ENCODE measurements at places on chromosomes 4 and X. TPM values are rescaled to one million over a fixed set of nuclear protein-coding genes. Genes with fewer than 3 reads are reported as not detected.
A peak's percentile ranks its signal among the peaks of the same experiment; 100 is the strongest.

DNA sequence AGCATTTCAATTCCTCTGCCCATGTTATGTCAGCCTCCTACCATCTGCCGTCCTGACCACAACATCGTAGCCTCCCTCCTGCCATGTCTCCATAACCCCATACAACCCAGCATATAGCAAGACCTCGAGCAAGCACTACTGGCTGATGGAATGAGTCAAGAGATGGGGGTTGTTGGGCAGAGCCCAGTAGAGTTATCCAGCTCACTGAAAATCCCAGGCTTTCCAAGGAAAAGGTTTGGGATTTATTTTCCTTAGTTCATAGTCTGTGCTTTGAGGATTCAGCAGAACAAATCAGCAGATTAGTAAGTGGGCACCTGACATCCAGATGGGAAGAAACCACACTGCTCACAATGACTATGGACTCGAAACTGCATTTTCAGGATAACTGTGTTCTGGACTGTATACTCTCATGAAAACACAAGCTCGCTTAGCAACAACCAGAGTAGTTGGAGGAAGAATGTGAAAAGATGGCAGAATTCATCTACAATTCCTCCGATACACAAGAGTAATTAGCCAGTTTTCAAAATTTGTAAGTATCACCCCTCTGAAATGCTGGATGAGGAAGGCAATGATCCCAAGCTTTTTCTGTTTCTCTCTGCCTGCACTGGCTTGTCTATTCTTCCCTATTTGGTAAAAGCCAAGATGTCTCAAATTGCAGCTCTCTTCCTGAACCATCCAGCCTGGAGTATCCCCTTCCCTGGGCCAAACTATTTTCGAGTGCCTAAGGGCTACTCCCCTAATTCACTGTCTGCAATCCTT lies 186.2 kb upstream of the TBL1X start:
- DNase-seq, result no peak

- DNase-seq, result peak; percentile 17
Measured at GRCh38 chrX:49838374-49838773, 9.3 kb downstream of the PAGE4 start.

GRCh38 chr4:155624478-155624877 lies 42.2 kb upstream of the GUCY1A1 start:
- no peak for DNase-seq

- no peak for DNase-seq
Measured at GRCh38 chr4:163707873-163708272, 213.4 kb downstream of the TMA16 start.

DNA sequence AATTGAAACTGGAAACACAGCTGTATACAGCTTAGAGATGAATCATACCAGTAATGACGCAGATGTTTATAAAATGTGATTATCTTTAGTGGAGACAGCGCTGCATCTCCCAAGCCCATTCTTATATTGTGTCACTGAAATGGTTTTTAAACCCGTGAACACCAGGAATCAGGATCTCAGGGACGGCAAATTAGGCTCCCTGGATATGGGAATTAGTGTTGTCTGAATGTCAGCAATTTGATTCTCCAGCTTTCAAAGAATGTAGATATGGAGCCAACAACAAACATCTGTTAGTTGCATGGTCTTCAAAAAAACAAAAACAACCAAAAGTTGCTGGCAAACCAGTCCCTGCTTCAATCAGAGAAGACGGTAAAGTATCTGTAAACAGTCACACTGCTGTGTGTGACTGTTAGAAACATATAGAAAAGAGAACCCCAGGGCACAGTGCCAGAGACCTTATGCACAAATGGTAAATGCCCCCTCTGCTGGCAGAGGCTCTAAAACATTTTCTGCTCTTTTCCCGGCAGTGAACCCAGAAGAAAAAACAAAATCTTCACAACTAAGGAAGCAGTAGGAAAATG lies 351.9 kb upstream of the FTHL17 start:
- peak; percentile 52 for DNase-seq

DNA sequence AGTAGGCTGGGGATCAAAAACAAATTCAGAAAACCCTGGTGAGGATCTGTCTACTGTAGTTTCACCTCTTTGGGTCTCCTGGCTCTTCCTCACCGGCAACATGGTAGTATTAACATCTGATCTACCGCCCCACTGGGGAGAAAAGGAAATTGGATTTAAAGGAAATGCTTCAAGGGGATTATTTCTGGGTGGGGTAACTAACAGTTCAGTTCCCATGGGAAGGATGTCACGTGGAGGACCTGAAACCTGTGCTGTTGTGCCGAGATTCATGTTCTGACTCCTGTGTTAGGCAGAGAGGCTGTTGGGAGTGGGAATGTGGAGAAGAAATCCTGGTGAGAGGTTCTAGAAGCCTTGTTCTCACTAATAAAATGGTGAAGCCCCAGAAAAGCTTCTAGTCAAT lies 254.4 kb downstream of the BCOR start:
- no peak for DNase-seq

DNA sequence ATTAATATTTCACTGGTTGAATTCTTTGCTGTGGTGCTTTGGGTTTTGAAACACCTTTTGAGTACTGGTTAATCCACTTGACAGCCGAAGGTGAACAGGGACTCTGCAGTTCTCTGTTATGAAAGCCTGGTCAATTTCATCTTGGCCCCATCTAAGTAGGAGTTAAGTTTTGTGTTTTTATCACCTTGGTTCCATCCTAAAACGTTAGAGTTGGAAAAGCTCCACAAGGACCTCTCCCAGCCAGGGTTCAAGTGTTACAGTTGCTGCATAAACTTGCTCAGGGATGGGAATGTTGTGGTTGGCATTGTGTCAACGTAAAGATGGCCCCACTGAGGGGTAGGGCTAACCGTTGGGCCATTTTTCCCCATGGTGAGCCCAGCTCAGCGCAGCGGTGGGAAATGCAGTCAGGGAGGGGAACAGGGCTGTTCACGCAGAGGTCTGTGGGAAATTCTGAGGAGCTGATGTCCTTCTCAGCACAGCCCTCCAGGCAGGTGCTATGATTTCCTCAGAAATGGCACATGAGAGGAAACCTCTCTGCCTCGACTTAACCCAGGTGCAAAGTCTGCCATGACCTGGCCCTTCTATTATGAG lies 188.7 kb downstream of the STIM2 start:
- DNase-seq, result no peak

DNA sequence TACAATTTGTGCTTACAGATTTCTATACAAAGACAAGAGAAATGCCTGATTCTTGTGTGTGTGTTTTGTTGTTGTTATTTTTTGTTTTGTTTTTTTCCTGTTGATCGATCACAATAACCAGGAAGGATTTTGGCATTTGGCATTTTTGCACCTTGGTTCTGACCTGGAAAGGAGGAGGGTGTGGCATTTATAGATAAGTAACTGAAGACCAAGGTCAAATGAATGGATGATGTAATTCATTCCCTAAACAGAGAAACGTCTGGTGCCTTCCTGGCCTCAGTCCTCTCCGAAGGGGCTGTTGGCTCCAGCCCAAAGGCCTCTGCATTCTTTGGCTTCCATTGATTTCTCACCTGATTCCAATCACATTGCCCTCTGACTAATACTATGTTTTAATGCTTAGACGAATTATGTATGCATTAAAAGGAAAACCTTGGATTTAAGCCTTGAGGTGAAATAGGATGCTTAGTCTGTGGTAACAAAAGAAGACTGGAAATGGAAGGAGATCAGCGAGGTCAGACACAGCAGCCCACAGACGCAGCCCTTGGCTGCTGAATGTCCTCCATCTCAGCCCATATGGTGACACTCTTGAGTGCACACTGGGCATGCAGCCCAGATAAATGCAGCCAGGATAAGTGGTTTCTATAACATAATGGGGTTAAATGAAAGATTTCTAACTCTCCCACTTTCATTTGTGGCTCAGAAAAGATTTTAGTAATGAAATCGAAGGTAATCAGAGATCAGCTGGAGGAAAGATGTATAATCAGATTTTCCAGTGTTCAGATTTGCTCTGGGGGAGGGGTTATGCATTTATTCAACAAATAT lies 60.5 kb upstream of the TRIM2 start:
- no peak for DNase-seq

DNA sequence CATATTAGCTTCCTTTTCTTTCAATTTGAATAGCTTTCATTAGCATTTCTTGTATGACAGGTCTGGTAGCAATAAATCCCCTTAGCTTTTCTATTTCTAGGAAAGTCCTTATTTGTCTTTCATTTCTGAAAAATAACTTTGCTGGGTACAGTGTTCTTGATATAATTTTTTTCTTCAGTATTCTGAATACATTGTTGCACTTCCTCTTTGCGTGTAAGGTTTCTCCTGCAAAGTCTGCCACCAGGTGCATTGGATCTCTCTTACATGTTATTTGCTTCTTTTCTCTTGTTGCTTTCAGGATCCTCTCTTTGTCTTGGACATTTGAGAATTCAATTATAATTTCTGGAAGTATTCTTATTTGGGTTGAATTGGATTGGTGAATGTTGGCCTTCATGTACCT lies 663.7 kb downstream of the GRXCR1 start:
- DNase-seq, result no peak

- peak; percentile 39 for DNase-seq
Measured at GRCh38 chrX:367349-367748, 19.4 kb downstream of the PPP2R3B start.

DNA sequence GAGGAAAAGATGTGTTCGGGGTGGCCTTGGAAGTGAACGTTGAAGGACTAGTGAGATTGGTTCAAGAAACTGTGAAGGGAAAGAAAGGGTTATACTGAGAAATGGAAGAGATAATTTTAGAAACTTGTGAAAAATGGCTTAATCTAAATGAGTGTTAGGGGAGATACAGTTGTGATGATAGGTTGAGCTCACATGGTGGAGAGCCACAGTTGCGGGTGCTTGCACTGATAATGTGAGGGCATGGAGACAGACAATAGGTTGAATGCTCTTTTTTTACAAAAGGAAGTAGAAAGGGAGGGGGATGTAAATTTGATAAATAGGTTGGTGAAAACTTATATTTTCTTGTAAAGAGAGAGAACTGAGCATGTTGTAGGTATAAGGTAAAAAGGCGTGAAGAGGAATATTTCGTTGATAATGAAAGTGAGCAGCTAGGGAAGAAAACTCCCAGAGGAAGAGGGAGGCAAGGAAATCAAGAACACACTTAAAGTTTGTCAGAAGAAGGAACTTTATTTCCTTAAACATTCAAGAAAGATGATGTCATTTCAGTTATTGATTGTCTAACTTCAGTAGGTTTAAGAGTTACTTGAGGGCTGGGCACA lies 8.2 kb downstream of the AREG start:
- no peak for DNase-seq

DNA sequence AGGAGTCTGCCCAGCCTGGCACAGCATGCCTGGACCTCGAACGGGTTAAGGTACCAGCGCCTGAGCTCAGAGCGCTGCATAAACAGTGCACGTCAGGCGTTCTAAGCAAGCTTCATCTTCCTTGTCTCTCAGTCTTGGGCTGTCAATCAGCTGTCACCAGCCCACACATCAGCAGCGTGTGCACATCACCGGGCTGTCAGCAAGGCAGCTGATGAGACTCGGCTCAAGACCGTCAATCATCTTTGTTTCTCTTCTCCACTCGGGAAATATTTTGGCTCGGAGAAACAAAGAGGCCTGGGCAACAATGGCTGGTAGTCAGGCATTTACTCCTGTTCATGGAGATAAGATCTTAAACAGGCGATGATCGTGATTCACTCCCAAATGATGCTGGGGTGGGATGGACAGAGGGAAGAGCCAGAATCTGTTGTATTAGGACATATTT lies 141.3 kb downstream of the LDB2 start:
- DNase-seq, result no peak

DNA sequence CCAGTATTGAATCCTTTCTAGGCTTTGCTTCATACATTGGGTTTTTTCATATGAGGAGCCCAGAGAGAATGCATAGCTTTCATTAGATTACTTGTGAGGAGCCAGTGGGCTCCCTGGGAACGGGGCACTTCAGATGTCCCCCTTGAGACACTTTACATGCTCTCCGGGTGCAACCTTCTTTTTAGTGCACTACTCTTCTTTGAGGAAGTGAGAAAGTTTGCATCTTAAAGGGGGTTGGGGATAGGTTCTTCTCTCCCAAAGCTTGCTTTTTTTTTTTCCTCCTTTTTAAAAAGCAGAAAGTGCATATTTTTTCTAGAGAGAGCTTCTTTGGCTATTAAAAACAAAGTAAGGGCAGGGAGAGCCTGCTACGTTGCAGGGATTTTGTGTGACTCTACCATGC lies 4.3 kb downstream of the HADH start:
- no peak for DNase-seq

- DNase-seq, result no peak
Measured at GRCh38 chr4:155114790-155115189, 93.6 kb upstream of the NPY2R start.

DNA sequence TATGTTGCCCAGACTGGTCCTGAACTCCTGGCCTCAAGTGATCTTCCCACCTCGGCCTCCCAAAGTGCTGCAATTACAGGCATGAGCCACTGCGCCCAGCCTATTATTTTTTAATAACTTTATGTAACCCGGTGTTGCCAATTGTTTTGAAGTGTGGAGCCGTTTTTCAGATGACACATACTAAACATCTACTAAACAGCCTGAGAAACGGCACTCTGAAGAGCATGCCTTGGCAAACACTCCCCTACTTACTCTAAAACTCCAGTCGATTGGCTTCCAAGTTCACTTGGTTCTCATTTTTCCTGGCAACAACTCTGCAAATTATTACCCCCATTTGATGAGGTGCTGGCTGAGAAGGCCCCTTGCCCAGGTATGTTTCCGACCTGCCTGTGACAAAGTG lies 131.1 kb downstream of the GPR143 start:
- no peak for DNase-seq

DNA sequence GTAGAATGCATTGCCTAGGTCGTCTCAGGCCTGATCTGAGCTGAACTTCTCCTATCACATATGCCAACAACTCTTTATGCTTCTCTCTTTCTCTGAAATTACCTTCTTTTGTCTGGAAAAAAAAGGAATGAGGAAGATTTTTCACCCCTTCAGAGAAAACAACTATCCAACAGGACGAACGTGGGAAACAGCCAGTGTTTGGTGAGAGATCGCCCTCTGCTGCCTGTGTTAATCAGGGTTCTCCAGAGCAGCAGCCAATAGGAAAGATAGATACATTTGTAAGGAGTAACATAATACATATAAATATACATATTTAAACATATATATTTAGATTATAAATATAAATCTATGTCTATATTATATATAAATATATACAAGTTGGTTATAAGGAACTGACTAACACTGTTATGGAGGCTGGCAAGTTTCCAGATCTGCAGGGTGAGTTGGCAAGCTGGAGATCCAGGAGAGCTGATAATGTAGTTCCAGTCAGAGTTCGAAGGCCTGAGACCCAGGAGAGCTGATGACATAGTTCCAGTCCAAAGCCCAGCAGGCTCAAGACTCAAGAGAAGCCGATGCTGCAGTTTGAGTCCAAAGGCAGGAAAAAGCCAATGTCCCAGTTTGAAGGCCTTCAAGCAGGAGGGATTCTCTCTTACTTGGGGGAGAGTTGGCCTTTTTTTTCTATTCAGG lies 13.3 kb downstream of the CETN2 start:
- DNase-seq, result no peak

The FAM241A gene
- total RNA-seq, result 6.7 TPM

The CT45A10 gene
- not detected for total RNA-seq

The SMAD1 gene
- total RNA-seq, result 8.3 TPM

The PLXNB3 gene
- 10.9 TPM for total RNA-seq

The SSX1 gene
- not detected for total RNA-seq

The NDST3 gene
- total RNA-seq, result not detected

The CT83 gene
- total RNA-seq, result not detected

The RAI2 gene
- total RNA-seq, result 44.2 TPM
